Fibroblast of mammary gland (primary cell): ENCODE measurements at places on chromosomes 2 and 18.

- DNase-seq: peak; percentile 57
Observed at GRCh38 chr2:65639156-65639864, 206.9 kb upstream of the SPRED2 start.

DNA sequence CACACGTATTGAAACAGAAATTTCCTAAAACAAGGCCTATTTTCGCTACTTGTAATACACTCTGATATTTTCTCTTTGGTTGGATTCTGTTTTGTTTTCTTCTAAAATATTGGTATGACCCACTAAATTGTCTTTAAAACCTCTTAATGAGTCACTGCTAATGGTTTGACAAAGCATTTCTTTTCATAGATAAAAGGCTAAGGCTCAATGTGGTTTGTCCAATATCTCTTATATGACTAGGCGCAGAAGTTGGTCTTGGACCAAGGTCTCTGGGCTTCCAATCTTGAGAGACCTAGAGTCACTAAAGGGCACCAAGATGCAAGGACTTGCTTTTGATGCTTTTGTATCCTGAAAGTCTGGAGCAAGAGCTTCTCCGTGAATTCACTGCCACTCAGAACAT is 498.2 kb upstream of the TCF4 start:
- peak; percentile 38 for DNase-seq

GRCh38 chr2:240559286-240559685 is 871 bp upstream of the DUSP28 start:
- no peak for DNase-seq

DNA sequence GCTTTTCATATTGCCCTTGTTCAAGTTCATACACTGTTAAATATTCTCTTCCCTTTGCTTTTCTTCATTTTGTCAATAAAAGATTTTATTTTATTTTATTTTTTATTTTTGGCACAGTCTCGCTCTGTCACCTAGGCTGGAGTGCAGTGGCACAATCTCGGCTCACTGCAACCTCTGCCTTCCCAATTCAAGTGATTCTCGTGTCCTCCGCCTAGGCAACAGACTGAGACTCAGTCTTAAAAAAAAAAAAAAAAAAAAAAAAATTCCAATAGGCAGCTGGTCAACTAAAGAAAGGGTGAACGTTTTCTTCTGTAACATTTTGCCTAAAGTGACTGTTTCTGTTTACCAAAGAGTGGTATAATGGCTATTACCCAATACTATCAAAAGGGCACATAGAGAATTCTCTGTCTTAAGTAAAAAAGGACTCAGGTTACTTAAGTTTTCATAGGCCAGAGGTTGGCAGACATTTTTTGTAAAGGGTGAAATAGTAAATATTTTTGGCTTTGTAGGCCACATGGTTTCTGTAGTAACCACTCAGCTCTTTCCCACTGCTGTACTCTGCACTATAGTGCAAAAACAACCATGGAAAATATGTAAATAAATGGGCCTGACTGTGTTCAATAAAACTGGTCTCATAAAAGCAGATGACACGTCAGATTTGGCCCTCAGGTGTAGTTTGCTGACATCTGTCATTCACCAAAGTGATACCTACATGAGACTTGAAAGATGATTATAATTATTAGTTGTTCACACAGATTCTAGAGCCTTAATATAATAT is 113.4 kb downstream of the MIB1 start:
- peak; percentile 5 for DNase-seq

DNA sequence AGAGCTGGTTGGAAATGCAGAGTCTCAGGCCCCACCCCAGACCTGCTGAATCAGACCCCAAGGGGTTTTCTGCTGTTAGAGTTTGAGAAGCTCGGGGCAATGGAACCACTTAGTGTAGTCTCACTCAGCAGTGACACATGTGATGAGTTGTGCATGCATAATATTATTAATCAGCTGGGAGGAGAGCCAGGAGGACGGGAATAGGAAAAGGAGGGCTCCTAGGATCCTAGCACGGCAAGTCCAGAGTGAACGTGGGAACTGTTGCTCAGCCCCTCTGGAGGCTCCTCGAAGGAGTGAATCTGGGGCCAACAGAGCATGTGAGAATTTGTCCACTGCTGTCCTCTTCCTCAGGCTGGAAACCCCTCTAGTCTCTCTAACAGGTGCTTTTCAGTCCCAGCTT is 87.1 kb downstream of the HS1BP3 start:
- DNase-seq: peak; percentile 95

DNA sequence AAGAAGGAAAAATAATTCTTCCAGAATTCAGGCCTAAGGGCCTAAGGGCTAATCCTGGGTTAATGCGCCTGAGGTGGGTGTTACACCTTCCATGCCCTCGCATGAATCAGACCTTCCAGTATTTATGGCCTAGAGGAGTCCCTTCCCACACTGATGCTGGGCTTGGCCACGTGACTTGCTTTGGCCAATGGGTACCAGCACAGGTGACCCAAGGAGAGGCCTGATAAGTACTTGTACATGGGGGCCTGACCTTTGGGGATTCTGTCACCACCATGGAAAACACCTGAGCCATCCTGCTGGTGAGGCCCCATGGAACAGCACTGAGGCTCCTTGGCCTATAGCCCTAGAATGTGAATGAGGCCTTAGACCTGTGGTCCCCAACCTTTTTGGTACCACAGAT is 79.8 kb downstream of the TNFRSF11A start:
- no peak for DNase-seq

- no peak for DNase-seq
Observed at GRCh38 chr2:53519918-53520841, 247.4 kb upstream of the CHAC2 start.

GRCh38 chr2:80786584-80786983 is 482.0 kb upstream of the LRRTM1 start:
- no peak for DNase-seq

DNA sequence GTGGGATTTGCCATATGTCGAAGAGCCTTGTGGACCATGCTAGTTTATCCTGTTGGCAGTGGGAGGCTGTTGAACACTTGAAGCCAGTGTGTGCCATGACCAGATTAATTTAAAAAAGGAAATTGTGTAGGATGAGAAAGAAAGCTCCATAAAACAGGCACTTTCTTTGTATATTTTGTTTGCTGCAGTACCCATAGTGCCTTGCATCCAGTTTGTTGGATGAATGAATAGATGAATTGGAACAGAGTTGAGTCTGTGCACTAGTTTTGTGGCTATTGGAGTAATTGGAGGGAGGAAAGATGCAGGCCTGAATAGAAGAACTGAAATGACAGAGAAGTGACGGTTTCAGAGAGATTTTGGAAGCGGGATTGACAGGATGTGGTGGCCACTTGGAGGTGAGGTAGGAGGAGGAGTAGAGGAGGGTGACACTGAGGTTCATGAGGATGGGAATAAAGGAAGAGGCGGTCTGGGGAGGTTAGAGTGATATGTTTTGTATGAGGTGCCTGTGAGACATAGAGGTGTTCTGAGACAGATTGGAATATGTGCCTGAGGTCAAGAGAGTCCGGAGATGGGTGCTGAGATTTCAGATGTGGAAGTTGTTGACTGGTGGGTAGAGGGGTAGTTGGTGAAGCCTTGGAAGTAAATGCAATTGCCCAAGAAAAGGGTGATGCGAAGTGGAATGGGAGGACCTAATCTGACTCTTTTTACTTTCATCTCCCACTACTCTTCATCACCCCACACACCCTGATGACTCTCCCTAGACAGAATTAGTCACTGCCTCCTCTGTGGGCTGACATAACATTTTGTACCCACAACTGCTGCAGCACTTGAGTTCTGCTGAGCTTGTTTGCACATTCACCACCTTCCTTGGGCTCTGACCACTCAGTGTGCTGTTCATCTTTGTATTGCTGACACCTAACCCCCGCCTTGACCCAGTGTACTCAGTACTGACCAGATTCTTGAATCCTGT is 5.1 kb downstream of the DGUOK start:
- DNase-seq: peak; percentile 89

GRCh38 chr2:130258356-130258755 is 60.1 kb upstream of the TUBA3E start:
- no peak for DNase-seq

- no peak for DNase-seq
Observed at GRCh38 chr2:37829616-37830395, 95.3 kb upstream of the RMDN2 start.

- DNase-seq: no peak
Observed at GRCh38 chr2:237092506-237092905, 6.8 kb downstream of the COPS8 start.

- DNase-seq: no peak
Observed at GRCh38 chr18:46727177-46727576, 29.7 kb downstream of the ST8SIA5 start.

DNA sequence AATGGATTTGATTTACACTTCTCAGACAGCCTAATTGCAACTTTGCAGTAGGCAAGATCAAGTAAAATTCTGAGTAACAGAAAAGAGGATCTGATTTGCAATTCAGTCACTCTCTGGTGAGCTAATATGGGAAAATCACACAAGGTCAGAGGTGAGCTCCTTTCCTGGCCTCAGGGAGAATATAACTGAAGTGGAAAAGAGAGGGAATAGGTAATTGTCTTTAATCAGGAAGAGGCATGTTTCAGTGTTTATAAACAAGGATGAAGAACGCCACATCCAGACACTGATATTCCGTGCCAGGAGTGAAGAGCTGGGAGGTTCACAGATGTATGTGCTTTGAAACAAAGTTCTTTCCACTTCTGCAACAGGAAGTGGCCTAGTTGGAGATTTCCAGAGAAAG is 127.1 kb downstream of the ETAA1 start:
- no peak for DNase-seq

- DNase-seq: peak; percentile 45
Observed at GRCh38 chr2:72630767-72631166, 195.1 kb downstream of the EXOC6B start.

DNA sequence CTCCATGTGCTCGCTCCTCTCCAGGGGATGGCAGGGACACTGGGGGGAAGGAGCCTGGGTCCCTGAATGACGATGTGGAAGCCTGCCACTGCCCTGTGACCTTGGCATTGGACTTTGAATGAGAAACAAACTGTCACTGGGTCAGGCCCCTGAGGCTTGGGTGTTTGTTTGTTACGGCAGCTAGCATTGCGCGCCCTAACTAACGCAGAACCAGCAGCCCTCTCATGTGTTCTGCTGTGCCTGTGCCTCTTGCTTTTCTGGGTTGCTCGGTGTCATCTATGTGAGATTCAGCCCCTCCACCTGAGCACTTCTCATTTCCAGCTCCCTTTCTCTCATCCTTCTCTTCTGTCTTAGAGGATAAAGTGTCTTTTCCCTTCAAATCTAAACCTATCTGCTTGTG is 23.6 kb upstream of the INHBB start:
- no peak for DNase-seq

- no peak for DNase-seq
Observed at GRCh38 chr2:235471186-235471747, 22.6 kb upstream of the AGAP1 start.

DNA sequence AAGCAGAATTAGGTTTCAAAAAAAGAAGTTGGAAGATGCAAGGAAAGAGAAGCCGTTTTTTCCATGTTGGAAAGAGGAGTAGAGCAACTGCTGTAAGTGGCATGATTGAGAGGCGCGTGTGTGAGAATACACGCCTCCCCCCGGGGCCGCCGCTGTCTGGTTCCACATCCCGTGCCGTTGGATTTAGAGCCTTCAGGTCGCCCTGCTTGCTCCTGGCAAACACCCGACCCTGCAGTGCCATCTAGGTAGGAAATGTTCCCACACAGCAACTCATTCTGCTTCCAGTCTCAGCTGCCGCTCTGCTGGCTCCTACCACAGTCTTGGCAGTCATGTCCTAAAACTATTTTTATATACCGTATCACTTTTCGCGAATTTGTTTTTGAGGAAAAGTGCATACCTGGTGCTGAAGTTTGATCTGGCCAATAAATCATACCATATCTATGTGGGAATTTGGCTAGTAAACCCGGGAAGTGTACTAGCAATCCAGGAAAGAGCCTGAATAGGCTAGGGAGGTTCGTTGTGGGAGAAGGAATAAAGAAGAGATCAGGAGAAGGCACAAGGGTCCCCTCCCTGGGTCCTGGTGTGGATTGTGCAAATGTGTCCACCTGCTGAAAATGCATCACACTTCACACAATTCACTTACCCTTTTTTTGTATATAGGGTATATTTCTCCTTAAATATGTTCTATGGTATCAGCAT is 372.7 kb downstream of the FBXO15 start:
- peak; percentile 29 for DNase-seq

DNA sequence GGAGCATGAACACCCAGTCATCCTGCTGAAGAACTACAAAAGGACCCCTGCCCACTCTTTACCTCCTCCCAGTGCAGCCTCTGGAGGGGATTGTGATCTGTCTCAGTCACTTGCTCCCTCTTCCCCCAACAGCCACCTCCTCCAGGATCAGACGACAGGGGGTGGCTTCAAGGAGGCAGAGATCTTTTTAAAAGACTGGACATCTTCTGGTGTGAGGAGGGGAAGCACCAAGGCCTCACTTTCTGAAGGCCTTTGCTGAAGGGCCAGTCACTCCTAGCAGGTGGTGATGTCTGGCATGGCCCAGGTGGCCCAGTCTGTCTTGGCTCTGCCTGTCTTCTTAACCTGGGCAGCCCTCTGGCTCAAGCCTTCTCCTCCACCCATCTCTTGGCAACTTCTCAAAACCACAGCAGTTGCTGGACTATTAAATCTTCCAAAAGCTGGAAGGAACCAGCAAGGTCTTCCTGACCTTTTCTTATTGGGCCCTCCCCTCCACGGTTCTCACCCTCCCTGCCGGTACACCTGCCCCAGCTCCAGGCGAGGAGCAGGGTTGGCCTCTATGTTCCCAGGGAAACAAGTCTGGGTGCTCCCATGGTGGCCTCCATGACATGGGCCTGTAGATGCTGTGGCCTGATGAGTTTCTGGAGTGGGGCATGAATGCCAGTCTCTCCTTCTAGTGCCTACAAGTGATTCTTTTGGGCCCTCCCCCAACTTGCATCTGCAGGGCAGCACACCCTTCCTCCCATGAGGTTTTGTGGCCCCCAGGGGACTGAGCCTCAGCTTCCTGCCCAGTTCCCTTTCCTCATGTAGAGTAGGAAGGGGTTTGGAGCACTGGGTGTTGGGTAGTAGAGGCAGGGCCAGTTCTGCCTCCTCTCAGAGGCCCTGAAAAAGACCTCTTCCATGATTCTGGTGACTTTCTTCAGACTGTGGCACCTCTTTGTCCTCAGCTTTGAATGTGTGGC is 5.0 kb upstream of the ATP6V1B1 start:
- DNase-seq: no peak

DNA sequence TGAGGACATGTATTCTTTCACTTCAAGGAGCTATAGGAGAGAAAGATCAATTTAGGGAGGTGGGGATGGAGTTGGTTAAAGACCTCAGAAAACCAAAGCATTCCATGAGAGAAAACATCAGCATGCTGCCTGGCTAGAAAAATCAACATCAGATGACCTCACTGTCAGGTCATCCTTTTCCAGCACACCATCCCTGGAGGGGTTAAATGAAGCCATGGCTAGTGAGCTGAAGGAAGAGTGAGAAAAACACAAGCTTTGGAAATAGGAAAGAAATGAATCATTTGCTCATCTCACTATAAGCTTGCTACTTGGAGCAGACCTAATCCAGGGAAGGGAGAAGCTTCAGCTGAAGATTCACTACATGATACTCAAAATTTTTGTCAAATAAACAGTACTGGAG is 109.5 kb upstream of the ITGB6 start:
- peak; percentile 74 for DNase-seq
